ENCODE measurements at places on chromosomes 12 and 14. TPM values are rescaled to one million over a fixed set of nuclear protein-coding genes. Genes with fewer than 3 reads are reported as not detected.

The CCDC198 gene
- total RNA-seq = not detected

The KRT1 gene
- not detected for total RNA-seq

The GALNT9 gene
- total RNA-seq = not detected

The TNS2 gene
- total RNA-seq = 77.1 TPM

The SERPINA12 gene
- total RNA-seq = not detected

The BCL2L2 gene
- 24.2 TPM for total RNA-seq

The STYK1 gene
- 4.9 TPM for total RNA-seq

The KRT79 gene
- total RNA-seq = not detected

The CEBPE gene
- not detected for total RNA-seq

The CBLN3 gene
- 4.4 TPM for total RNA-seq

The ATL1 gene
- 15.1 TPM for total RNA-seq

The BCL2L14 gene
- total RNA-seq = not detected

The CPNE8 gene
- 13.1 TPM for total RNA-seq

The C12orf75 gene
- total RNA-seq = 142 TPM

The COCH gene
- 0.36 TPM for total RNA-seq

The KCNH3 gene
- total RNA-seq = not detected

The MGAT4C gene
- total RNA-seq = not detected

The KRT75 gene
- not detected for total RNA-seq

The IL22 gene
- not detected for total RNA-seq

The LRTM2 gene
- not detected for total RNA-seq

The SIX4 gene
- total RNA-seq = 16.5 TPM

The CLEC6A gene
- not detected for total RNA-seq

The RNASE2 gene
- not detected for total RNA-seq

The SERPINA10 gene
- total RNA-seq = not detected

The FAIM2 gene
- total RNA-seq = 0.97 TPM

The PAPLN gene
- 6.8 TPM for total RNA-seq

The TAS2R50 gene
- total RNA-seq = 4.7 TPM

The PMCH gene
- total RNA-seq = not detected

The GPR132 gene
- 0.16 TPM for total RNA-seq

The NEUROD4 gene
- total RNA-seq = not detected

The ORMDL2 gene
- total RNA-seq = 13.0 TPM

The KLRC2 gene
- total RNA-seq = not detected

The PTPRB gene
- total RNA-seq = 0.49 TPM

The LRP1 gene
- total RNA-seq = 702 TPM

The EPYC gene
- total RNA-seq = not detected

The CLEC9A gene
- total RNA-seq = not detected

The SLC6A12 gene
- total RNA-seq = not detected

The RAD9B gene
- total RNA-seq = 0.97 TPM

The TCP11L2 gene
- total RNA-seq = 76.3 TPM

The RBP5 gene
- total RNA-seq = not detected

The NRL gene
- total RNA-seq = 1.8 TPM

The CPNE6 gene
- total RNA-seq = not detected

Measured in hair follicle dermal papilla cell (primary cell).